ENCODE measurements at places on chromosomes 4 and X.
A peak's percentile ranks its signal among the peaks of the same experiment; 100 is the strongest.

- no peak for DNase-seq
Observed at GRCh38 chr4:24892278-24892677, 20.6 kb downstream of the CCDC149 start.

DNA sequence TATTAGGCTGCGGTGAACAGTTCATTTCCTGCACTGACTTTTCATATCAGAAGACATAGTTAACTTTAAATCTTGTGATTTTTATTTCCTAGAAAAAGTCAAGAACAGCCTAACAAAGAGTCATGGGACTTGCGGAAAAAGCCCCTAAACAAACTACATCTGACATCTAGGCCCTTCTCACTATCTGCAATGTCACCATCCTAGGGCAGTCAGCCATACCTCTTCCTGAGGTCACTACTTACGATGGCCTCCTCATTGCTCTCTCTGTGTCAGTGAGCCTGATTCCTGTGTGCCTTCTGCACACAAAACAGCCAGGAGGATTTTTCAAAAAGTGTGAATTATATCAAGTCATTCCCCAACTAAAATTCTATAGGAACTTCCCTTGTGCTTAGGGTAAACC lies 22.4 kb upstream of the KIT start:
- DNase-seq = no peak

GRCh38 chr4:22493523-22493922 lies 22.3 kb downstream of the ADGRA3 start:
- DNase-seq = no peak

- no peak for DNase-seq
Observed at GRCh38 chr4:157025898-157026297, 50.1 kb upstream of the GLRB start.

DNA sequence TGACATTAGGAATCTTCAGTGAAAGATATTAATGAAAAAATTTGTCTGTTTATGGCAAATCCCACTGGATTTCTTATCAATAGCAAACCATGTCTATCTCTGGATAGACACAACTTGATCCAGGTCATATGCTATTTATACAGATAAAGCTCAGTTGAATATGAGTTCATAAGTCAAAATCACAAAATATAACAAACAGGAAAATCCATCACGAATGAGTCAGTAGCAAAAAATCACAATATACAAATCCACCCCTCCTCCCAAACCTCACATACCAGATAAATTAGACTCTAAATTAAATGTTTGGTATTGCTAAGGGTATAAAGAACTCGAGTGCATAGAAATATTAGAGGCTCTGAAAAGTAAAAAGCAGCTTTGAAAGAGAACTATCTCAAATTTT lies 420.5 kb downstream of the TLL1 start:
- no peak for DNase-seq

DNA sequence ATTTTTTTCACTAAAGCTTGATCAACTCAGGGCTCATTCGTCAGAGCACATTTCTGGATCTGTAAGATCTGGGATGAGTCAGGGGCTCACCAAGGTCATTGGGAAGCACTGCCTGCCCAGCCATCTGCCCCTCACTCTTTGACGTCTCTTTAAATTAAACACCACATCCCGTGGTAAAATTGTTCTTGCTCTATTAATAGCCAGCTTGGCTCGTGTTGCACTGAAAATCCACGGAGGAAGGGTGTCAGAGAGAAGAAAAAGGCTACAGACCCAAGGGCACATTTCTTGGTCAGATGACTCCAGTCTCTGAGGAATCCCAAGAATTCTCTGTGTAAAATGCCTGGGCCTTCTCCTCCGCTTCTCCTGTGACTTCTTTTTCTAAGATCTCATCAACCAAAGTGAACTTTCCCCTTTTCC lies 45.7 kb upstream of the GATB start:
- peak; percentile 86 for DNase-seq

GRCh38 chr4:62210486-62210885 lies 1010.4 kb downstream of the ADGRL3 start:
- DNase-seq = peak; percentile 33

DNA sequence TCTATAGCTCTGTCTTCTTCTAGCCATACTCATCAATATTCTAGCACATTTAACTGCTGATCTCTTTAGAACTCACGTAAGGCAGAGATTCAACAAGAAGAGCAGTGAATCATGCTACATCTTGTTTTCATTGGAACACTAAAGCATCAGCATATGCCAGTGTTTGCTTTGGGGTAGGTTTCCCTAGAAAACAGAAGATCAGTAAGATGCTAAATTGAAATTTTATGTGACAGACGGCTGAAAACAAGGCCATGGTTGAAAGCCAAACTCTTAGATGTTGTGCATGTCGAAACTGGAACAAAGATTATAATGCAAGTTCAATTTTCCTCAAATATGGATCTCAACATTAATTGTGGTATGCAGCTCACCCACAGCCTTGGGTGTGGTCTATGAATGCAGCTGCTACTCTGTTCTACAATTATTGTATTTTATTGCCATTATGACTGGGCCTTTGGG lies 107.6 kb downstream of the PDLIM5 start:
- no peak for DNase-seq

DNA sequence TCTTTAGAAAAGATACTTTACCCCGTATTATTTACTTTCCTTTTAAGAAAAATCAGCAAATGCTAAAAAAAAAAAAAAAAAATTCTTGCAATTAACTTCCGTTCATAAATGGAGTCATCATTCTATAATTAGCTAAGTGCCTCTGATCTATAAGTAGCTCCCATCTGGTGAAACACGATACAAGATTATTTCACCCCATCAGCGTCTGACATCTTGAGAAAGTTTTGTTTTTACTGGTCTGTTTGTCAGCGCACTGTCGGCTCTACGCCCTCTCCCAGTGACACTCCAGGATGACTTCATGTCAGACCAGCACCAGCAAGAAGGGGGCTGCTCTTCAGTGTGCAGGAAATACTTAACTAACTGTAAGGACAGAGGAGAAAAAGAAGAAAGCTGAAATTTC lies 108.3 kb downstream of the AFAP1 start:
- DNase-seq = no peak

DNA sequence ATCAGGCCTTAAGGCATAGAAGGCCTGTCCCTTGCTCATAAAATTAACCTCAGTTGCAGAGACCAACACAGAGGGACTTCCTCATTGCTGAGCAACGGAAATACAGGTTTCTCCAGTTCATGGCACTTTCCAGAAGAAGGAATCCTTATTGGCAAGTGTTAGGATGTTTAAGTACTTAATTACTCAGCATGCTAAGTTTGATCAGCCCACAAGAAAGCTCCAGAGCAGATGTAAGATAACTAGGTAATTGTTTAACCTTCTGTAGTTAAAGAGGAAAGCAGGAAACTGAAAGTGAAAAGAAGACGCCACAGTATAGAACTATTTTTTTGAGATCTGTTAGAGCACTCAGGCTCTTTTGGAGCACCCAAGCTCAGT lies 33.5 kb downstream of the SMS start:
- DNase-seq = no peak

DNA sequence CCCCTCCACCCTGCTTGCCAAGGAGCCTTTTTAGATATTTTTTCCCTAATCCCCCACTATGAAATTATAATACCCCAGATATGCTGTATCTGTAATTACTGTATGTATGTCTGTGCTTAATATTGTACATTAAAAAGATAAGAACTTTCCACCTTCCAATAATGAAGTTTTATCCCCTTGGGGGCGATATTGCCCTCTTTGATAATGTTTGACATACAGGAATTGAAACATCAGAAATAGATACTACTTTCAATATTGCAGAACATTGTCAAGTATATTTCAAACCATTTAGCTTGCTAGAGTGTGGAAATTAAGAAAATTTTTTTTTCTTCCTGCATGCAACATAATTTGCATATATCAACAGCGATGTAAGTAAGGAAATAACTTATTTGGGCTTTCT lies 58.9 kb downstream of the NAF1 start:
- DNase-seq = peak; percentile 4

- peak; percentile 66 for DNase-seq
Observed at GRCh38 chr4:103996064-103996463, 276.3 kb upstream of the TACR3 start.

DNA sequence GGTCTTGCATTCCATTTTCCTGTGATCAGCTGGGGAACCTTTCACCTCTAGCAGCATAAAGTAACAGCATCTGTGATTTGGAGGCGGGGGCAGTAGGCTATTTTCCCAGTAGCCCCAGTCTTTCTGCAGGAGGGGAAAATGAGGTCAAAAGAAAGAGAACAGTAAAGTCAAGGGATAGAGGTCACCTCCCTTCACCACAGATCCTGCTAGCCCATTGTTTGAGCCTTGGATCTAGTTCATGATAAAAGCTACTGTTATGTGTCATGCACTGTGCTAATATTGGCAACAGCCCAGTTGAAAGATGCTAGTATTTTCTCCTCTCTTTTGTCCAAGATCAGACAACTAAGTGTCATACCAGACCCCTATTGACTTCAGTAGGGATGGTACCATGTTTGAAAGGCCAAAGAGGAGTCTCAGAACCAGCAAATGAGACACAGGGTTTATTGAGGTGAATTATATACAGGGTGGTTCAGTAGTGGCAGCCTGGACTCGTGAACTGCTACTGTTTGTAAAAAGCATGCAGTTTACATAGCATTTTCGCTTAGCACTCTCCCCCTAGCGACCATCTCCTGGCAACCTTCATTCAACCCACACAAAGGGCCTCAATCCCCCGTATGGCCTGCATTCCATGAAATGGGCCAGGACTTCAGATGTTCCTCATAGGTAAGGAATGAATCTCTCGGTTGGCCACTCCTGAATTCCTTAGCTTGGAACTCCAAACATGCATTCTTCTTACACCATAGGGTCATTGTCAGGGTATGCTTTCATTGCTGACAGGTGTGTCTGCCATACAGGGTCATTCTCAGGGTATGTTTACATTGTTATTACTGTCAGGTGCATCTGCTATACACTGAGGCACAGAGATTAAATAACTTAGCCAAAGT lies 170.0 kb upstream of the FRMPD4 start:
- DNase-seq = no peak

DNA sequence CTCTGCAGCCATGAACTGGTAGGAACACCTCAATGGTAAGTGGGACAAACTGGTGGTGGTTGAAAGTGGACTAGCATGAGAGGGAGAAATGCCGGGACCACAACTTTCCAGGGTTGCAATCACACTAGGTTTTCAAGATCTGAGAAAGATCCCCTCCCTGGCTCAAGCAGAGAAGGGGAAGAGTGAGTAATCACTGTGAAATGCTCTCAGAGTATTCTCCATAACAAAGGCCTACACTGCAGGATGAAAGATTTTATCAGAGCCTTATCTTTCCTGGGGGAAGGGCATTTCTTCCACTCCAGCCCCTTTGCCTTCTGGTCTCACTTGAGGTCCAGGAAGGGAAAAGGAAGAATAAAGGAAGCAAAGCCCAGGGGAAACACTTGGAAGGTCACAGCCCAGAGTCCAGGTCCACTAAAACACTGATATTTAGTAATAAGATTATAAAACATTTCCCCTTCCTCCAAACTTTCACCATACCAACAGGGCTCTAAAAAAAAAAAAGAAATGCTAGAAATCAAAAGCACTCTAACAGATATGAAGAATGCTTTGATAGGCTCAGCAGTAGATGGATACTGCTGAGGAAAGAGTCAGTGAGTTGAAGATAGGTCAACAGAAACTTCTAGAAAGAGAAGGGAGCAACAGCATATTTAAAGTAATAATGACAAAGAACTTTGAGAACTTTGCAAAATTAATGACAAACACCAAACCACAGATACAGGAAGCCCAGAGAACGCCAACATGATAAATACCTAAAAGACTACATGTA lies 95.9 kb downstream of the WDFY3 start:
- no peak for DNase-seq

DNA sequence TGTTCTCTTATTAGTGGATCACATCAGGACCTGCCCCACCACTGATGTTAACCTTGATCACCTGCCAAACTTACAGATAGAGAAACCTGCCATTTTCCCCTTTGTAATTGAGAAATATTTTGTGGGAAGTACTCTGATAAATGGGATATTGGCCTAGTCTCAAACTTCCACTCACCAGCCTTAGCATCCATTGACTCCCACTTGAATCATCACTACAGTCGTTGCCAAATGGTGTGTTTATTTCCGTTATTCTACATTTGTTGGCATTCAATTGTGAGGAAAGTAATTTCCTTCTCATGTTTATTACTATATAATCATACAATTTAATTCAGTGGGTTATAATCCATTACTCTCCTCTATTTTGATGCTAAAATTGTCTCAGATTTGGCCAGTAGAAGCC lies 156.4 kb upstream of the CXCL13 start:
- no peak for DNase-seq

GRCh38 chr4:88078579-88078978 lies 71.1 kb downstream of the PKD2 start:
- DNase-seq = no peak

GRCh38 chr4:52126966-52127365 lies 75.9 kb downstream of the SPATA18 start:
- no peak for DNase-seq
